ENCODE measurements at places on chromosomes 4 and X.

- no peak for DNase-seq
These were observed 37.2 kb downstream of the CXXC4 start for GRCh38 chr4:104457308-104457981.

DNA sequence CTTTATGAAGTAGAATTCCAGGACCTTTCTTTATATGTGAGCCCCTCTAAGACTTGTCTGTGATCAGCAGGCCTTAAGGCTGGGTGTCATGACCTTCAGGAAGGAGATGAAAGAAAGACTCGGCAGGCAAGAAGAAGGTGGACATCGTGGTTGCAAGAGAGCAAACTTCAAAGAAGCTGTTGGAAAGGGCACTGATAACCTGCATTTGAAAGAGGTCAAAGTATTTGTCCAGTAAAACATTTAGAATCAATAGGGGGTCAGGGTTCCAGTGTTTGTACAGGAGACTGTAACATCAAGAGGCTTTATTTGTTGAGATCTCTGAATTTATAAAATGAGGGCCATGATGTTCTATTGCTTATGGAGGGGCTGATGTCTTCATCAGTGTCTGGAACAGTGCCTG is 44.2 kb downstream of the COMMD8 start:
- no peak for DNase-seq

DNA sequence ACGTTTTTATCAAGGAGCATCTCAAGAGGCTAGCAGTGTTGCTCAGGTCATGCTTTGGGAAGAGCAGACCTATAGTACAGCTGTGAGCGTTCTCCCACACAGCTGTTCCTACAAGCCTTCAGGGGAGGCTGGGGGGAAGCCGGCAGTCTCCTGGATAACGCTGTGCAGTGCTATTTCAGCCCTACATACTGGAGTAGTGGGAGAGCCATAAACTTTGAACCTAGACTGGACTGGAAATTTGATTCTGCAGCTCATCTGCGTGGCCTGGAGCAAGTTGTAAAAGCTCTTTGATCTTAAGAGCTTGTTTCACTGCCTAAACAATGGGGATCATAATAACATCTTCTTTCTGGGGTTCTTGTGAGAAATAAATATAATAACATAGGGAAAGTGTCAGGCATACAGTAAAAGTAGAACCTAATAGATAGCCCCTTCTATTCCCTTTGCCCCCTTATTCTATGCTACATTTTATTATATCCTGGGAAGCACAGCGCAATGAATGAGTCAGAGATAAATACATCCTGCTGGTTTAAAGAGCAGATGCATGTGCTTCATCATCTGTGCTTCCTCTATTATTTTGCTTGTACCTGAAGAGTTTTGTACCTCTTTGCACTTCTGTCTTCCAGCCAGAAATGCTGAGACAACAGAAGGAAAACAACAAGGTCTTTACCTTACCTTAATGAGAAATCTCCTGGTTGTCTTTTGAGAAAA is 14.7 kb upstream of the AMBN start:
- no peak for DNase-seq

GRCh38 chr4:3709061-3709845 is 56.9 kb upstream of the ADRA2C start:
- DNase-seq, result no peak
